ENCODE measurements at places on chromosomes 12 and 14.

GRCh38 chr12:110366321-110367142, 37.0 kb downstream of the ANAPC7 start:
- DNase-seq = no peak

GRCh38 chr14:22494486-22495135, 94.4 kb downstream of the DAD1 start:
- DNase-seq = no peak

DNA sequence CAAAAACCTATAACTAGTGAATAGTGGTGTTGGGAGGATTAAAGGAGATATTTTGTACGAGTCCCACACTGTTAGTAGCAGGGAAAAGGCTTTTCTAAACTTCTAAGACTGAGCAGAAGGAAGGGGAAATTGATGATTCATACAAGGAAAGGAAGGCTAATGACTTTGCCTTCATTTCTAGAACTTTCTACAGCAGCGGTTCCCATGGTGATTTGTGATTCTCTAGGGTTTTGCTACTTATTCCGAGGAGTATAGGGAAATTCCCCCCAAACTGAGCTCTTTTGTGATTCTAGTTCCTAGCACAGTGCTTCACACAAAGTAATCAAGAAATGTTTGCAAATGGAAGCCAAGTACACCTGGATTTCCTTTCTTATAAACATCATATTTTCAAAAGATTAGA, 23.8 kb upstream of the PWP1 start:
- no peak for DNase-seq

DNA sequence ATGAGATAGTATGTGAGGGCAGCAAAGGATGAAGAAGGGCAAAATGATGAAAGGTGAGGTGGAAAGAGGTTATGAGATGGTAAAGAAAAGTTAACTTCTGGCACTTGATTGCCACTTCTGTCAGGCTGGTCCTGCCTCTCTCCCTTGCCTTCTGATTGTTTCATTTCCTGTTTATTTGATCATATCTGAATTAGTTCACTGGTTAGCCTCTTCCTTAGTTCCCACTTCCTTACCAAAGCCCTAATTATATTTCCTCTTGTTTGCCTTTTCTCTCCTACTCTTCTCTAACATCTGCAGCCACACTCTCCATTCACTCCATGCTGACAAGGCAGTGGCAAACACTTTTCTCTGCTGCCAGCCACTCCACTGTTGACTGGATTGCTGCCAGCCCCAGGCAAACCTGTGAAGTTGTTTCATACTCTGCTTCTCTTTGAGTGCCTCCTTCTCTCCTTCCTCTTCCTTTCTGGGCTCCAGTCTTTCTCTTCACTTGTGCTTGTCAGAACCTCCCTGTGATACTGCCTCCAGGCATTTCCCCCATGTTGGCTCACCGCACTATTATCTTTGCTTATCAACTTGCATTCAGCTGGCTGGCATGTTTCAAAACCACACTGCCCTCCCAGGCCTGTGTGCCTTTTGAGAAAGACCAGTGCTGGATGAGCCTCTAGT, 8.1 kb downstream of the PNP start:
- peak; percentile 98 for DNase-seq

DNA sequence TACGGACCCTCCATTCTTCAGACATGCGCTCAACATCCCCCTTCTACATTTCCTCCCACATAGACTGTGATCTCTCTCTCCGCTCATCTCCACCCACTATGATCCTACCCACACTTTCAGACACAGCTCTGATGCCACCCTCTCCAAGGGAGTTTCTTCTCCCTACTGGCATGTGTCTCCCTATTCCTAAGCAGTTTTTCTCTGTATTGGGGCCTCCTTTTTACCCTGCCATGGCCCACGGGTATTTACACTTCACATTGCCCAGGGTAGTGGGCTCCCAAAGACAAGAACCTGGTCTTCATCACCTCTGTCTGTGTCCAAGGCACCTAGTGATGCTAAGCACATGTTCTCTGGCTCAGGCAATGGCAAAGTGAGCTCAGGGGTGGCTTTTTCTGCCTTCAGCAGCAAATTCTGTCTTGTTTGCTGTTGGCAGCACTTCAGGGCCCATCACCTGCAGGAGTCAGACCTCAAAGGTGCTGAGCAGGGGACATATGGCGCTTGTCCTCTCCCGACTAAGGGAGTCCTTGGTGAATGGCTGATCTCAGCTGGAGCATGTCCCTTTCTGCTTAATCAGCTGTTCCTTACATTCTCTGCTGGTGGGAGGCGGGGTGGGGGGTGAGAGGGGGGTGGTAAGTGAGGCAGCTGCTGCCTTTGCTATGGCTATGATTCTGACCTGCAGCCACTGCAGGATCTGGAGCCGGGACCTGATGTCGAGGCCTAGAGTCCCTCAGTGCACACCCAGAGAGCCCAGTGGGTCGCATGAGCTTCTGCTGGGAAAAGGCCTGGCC, 256.8 kb downstream of the PCNX1 start:
- DNase-seq = no peak

- DNase-seq = no peak
Observed at GRCh38 chr12:39329876-39330275, 113.0 kb downstream of the KIF21A start.

DNA sequence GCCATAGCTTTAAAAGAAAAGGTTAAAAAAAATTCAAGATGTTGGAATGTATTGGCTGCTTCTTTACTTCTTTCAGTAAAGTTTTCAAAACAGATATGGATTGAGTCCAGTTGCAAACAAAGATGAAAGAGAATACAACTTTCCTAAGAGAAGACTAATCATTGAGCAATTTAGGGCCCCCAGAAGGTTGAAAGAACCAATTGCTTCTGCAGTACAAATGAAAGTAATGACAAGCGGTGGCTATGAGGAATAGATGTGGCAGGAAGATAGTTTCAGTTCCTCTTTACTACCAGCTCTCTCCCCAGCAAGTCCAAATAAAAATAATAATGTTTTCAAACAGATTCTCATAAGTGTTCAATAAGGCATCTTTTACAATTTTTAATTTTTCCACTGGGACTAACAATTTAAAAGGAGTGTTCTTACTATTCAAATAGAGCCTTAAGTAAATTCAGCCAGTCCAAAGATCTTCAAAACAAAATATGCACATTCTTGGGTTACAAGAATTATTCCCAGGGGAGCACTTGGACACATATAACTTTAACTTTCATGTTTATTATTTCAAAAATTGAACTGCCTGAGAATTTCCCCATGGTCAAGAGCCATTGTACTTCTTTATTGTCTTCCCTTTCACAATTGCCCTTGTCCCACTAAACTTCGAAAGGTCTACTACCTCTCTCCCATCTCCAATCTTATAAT, 62.3 kb upstream of the PPP1R12A start:
- DNase-seq = peak; percentile 44

GRCh38 chr12:32476446-32476845, 77.1 kb downstream of the FGD4 start:
- no peak for DNase-seq

- DNase-seq = peak; percentile 63
Observed at GRCh38 chr14:62162998-62163589, 400.9 kb downstream of the SNAPC1 start.
